ENCODE measurements at places on chromosomes 3 and 15. TPM values are rescaled to one million over a fixed set of nuclear protein-coding genes. Genes with fewer than 3 reads are reported as not detected.

The NCKIPSD gene
- total RNA-seq: 48.7 TPM

DNA sequence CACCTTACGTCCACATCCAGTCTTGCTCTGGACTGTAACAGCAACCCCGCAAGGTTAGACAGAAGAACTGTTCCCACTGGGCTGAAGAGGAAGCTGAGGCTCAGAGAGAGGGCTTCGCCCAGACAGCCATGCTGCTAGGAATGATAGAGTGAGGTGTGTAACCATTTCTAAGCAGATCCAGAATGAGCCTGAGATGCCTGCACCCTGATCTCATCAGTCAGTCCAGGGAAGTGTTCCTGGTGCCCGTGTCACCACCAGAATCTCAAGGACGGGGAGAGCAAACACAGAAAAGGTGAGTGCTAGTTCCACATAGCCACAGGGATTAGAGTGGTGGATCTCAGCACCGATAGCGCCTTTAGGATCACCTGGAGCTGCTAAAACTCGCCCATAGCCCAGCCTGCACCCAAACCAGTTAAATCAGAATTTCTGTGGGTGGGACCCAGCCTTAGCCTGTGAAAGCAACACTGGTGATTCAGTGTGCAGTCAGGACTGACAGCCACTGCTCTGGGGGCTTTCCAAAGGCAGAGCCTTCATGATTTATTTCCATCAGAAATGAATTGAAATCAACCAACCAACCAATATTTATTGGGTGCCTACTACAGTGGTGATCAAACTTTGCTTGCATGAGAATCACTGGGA lies 12.3 kb downstream of the ISLR start:
- no peaks in the 10 kb centered on the region for H3K27me3 ChIP-seq
- H3K4me1 ChIP-seq: no peaks in the 10 kb centered on the region
- DNase-seq: no peak
- no peaks in the 10 kb centered on the region for H3K36me3 ChIP-seq
- H3K4me3 ChIP-seq: no peak overlapping the region

DNA sequence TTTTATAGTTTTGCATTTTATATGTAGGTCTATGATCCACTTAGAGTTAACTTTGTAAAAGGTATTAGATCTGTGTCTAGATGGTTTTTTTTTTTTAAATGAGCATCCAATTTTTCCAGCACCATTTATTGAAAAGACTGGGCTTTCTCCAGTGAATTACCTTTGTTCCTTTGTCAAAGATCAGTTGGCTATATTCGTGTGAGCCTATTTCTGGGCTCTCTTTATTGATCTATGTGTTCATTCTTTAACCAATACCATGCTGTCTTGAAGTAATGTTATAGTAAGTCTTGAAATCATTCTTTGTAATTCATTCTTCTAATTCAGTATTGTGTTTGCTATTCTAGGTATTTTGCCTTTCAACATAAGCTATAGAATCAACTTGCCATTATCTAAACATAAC lies 165.4 kb upstream of the ARPP21 start:
- no peak for DNase-seq
- no peaks in the 10 kb centered on the region for H3K27me3 ChIP-seq
- no peaks in the 10 kb centered on the region for H3K36me3 ChIP-seq
- no peaks in the 10 kb centered on the region for H3K4me1 ChIP-seq
- H3K4me3 ChIP-seq: no peak overlapping the region

- H3K4me1 ChIP-seq: no peaks in the 10 kb centered on the region
- no peak overlapping the region for H3K4me3 ChIP-seq
- H3K36me3 ChIP-seq: no peaks in the 10 kb centered on the region
- no peak for DNase-seq
Observed at GRCh38 chr3:74880237-74880636, 265.8 kb upstream of the CNTN3 start.

DNA sequence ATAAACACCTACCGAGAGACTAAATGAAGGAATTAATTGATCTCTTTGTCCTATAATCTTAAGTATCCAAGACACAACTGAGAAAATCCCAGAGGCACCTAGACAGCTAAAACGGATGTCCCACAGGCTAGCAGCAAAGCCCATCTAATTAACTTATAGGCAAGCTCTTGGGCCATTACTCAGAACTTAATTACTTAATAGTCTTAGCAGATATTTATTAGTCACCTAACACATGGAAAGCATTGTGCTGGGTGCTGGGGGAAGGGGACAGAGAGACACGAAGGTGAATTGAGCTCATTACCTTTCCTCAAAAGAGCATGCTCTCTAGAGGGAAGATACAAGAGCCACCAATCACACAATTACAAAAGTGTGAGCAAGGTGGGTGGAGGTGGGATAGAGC lies 189.8 kb upstream of the PROK2 start:
- H3K4me3 ChIP-seq: no peak overlapping the region
- peaks cover 4% of the 10 kb centered on the region for H3K4me1 ChIP-seq
- peaks cover 2% of the 10 kb centered on the region for H3K27me3 ChIP-seq
- H3K27ac ChIP-seq: no peak overlapping the region

GRCh38 chr3:127697551-127698240 lies 24.9 kb downstream of the ABTB1 start:
- no peaks in the 10 kb centered on the region for H3K36me3 ChIP-seq
- H3K27me3 ChIP-seq: no peaks in the 10 kb centered on the region
- H3K27ac ChIP-seq: no peak overlapping the region
- no peak for DNase-seq
- no peaks in the 10 kb centered on the region for H3K4me1 ChIP-seq

DNA sequence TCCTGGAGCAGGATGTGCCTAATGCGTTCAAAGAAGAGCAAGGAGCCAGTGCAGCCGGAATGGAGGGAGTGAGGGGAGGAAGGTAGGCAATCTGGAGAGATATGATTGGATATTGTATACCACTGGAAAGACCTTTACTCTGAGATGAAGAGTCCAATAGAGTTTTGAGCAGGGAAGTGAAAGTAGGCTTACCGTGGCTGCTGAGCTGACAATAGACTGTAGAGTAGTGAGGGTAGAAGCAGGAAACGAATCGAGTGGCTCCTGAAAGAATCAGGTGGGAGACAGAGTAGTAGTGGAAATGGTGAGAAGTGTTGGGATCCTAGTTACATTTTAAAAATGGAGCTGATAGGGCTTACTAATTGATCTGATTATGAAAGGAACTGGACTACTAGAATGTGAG lies 51.8 kb upstream of the NUDT16 start:
- no peak for DNase-seq
- H3K27ac ChIP-seq: no peak overlapping the region
- no peaks in the 10 kb centered on the region for H3K4me1 ChIP-seq
- no peaks in the 10 kb centered on the region for H3K36me3 ChIP-seq
- H3K27me3 ChIP-seq: peaks cover 3% of the 10 kb centered on the region
